ENCODE measurements at places on chromosomes 2 and 18.

- no peak for DNase-seq
Measured at GRCh38 chr2:9738535-9739496, 104.5 kb upstream of the TAF1B start.

- no peak for DNase-seq
Measured at GRCh38 chr2:6168485-6168884, 476.3 kb downstream of the SOX11 start.

DNA sequence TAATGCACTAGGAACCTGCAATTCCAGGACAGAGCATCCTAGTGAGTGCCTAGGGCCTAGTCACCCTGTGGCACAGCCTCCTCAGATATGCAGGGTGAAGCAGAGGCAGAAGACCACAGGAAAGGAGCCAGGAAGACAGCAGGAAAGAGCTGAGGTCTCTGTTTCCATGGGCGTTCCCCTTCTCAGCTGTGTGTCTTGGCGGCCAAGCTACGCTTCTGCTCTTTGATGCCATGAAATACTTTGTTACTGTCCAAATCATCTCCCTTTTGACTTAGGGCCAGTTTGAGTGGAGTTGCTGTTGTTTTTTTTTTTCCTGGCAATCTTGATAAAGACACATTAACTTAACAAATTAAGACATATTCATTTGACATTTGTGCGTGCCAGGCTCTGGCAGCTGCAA lies 67.3 kb downstream of the APOB start:
- no peak for DNase-seq

DNA sequence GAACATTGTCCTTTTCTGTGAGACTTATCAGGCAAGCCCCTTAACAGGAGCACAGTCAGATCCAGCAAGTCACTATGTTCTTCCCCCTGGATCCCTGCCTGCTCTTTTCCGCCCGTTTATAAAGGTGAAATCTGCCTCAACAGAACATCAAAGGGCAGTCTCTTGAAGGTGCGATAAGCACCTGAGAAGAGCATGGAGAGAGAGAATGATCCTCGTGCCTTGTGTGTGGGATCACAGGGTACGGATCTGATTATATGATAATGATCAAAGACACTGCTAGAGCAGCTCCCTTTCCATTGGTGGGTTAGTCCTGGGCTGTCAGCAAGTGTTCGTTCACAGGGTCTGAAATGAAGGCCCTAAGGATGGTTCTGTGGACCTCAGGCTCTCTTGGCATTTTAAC lies 106.4 kb downstream of the ZAP70 start:
- no peak for DNase-seq

DNA sequence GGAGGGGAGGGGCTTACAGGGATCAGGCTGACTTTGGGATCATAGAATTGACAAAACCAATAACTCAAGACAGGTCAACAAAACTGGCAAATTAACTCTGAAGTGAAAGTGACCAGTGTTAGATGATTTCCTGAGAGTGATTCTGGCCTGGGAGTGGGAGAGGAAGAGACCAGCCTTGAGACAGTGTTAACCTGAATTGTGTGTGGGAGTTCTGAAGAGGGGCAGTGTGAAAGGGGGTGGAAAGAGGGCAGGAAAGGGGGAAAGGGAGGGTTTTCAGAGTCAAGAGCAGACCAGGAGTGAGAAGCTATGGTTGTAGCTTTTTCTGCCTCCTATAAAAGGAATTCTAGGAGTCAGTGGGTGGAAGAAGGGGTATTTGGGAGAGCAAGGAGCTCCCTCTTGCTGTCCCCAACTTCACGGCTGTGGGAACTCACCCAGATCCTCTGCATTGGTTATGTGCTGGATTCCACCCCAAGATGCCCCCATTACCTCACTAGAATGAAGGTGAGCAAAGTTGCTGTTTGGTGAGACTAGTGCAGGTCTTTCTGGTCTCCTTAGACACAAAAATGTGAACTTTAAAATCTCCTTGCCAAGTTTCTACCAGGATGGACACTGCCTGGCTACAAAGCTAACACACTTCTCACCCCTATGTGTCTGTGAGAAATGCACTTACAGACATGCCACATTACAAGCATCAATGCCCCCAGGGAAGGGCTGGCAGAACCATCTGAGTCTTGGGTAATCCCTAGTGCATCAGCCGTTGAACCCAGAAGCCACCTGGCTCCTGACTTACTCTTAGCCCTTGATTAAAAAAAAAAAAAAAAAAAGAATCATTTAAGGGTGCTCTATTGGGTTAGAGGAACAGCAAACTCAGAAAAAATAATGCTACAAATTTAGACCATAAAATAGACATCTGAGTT lies 61.6 kb downstream of the BMP10 start:
- DNase-seq: no peak

GRCh38 chr2:117832905-117833613 lies 18.6 kb downstream of the DDX18 start:
- DNase-seq: no peak

GRCh38 chr2:183078163-183078463 lies 434 bp upstream of the DUSP19 start:
- no peak for DNase-seq

GRCh38 chr18:48133671-48134251 lies 203.3 kb upstream of the SMAD2 start:
- no peak for DNase-seq

Data from non-pigmented ciliary epithelial cell (primary cell).